Fibroblast of skin of right biceps (primary cell): ENCODE measurements at places on chromosomes 7 and 10.

DNA sequence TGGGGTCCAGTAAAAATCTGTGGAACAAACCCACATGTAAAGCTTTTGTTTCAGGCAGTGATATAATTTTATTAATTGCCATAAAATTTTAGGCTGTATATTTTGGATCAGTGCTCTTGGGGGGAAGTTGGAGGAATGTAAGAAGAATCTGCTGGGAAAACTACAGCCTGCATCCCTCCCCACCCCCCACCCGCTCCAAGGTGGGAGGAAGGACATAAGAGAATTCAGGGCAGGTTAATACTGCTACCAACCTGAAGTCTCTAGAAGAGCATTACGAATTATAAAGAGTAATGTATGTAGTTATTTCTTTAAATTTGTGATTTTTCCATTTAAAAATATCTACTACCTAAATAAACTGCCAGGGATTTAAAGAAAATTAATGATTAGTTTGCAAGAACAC lies 47.2 kb upstream of the GPR37 start:
- no peak for DNase-seq

DNA sequence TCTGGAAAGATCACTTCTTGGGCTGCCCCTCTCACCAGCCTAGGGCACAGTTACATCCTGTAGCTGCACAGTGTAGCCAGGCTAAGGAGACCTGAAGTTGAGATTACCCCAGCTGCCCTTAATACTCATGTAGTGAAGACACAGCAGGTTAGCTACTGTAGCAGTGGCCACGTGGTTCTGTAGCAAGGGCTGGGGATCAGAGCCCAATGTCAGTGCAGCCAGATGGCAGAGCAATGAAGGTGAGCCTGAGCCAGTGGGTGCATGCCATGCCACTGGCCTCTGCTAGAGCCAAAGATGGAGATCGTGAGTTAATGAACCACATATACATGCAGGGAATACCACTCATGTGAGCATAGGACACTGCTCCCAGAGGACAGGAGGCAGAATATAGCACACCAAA lies 15.5 kb downstream of the AMPH start:
- DNase-seq: no peak

DNA sequence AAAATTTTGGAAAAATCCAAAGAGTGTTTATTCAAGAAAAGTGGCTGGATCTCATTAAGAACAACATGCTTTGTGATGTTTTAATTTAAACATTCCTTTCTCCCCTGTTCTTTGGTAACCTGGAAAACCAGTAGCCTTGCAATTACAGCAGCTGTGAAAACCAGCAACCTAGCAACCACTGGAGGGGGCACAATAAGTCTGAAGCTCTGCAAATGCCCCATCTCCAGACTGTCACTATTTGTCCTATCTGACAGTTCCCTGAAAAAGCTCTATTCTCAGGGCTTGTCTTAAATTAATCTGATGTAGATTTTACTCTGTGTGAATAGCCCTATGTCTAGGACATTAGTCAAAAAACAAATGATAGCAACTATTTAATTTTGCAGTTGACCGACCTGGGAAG lies 137.6 kb upstream of the THSD7A start:
- no peak for DNase-seq

DNA sequence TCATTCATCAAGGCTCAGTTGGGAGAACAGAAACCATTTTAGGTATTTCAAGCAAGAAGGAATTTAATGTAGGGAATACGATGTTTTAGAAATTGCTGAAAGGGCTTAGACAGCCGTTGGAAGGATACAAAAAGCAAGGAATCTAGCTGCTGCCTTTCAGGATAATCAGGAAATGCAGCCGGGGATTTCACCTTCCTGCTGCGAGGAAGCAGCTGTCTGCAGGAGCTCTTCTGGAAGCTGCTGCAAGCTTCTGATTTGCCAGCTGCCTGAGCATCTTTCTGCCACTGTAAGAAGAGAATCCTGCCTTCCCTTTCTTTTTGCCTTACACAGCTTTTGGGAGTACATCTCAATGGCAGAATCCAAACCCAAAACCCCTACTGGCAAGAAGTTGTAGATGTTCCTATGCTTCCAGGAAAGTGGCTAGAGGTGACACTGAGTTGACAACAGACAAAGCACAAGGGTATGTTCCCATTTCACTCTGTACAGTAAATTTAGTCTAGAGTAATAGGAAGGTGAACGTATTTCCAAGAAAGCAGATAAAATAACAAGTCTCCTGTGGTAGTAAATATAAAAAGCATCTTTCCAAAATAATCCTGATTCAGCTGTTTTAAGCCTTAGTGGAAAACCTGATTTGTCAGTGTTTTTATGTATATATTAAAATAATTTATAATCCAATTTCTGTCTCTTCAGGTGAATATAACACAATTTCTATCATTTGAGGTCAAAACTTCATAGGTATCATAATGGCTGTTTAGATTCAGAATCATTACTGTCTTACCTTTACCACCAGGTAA lies 148.4 kb upstream of the LRGUK start:
- DNase-seq: no peak

DNA sequence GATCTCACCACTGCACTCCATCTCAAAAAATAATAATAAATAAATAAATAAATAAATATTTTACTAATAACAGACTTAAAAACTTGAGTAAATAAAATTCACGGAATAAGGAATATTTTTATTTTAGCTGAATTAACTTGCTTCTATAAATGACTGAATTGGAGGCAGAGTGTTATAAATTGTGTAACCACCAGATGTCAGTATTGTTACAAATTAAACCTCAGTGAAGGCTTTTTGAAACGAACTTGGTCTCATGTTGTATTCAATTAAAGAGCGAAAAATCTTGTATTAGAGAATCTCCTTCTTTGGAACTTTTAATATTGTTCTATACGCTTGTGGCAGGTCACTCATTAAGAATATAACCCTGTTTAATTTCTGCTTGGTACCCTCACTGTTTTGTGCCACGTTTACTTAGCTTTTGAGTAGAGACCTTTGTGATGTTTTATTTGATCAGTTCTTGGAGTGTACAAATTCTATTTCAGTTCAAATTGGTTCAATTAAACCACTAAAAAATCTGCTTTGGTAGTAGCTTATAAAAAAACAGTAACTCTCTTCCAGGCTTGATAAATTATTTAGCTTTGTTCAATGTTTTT lies 45.6 kb upstream of the SCIN start:
- DNase-seq: peak; percentile 51

- DNase-seq: peak; percentile 22
These were observed 198.3 kb downstream of the PRKG1 start for GRCh38 chr10:51272555-51272954.

- DNase-seq: no peak
These were observed 135.4 kb upstream of the RSU1 start for GRCh38 chr10:16952610-16953009.

DNA sequence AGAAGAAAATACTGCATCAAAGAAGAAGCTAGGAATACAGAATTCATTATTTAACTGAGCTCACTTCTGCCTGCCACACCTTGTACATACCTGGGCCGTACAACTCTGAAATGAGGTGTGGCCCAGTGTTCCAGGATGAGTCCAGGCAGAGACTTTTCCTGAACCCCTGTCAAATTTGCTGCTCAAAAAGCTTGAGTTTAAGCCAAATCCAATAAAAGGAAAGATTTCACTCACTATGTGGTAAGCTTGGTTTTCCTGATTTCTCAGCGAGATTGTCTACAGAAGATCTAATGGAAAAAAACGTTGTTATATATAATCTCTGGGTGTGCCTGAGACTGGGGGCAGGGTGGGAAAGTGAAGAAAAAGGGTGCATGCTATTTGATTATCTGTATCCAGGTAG lies 72.1 kb upstream of the EGFR start:
- no peak for DNase-seq

DNA sequence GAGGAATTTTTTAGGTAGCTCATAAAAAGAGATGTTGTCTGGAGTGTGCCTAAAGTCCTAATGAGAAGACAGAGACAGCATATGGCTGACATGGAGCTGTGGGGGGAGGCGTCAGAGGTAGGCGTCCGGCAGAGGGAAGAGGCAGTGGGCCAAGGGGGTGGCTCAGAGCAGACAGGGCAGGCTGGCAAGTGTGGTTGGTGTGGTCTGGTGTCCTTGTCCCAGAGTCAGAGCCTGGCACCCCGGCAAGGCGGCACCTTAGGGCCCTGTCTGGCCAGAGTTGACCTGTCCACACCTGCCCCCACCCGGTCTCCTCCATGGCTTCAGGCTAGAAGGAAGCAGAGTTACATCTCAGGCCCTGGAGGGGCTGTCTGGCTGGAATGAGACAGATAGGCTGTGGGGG lies 220.3 kb upstream of the ZNF32 start:
- no peak for DNase-seq

DNA sequence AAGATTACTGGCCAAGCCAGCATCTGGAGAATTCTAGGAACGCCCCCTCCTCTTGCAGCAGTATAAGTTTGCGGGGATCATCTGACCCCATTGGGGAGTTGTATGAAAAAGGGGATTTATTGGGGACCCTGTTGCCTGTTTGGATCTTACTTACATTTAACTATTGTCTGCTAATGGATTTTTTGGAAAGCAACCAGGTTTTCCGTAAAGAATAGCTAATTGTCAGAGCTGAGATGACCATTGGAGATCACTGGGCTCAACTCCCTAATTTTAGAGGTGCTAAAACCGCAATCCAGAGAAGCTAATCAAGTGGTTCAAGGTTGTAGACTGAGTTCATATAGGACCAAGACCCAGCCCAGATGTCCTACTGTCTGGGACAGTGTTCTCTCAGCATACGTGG lies 38.8 kb downstream of the HTRA1 start:
- DNase-seq: no peak

DNA sequence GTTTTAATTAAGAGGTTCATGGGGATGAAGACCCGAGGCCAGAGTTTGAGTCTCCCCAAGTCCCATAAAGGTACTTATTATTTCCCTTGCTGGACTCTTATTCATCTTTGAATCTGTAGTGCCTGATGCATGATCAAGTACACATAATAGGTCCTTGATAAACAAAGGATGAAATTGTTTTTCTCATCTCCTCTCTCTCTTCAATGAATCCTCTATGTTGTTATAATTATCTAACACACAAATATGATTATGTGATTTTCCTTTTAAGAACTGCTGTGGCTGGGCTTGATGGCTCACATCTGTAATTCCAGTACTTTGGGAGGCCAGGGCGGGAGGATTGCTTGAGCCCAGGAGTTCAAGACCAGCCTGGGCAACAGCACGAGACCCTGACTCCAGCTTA lies 117.7 kb downstream of the BAMBI start:
- DNase-seq: no peak

- peak; percentile 43 for DNase-seq
These were observed 191.7 kb upstream of the IMMP2L start for GRCh38 chr7:111753968-111754367.

GRCh38 chr7:94266238-94266644 lies 128.5 kb upstream of the COL1A2 start:
- peak; percentile 56 for DNase-seq

DNA sequence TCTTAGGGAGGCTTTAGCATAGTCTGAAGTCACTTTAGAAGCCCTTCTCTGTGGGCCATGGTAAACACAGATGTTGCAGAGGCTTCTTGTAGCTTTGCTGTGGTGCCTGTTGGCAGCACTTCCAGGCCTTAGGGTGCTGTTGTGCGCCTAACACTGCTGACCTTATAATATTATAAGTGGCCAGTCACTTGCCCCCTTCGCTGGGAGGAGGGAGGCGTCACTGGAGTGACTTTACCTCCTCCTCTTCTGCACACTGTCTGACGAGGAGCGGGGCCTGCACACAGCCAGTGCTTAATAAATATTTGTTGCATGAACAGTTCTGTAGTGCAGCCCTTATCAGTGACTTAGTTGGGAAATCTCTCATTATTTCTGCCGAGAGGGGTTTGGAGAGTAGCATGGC lies 63.3 kb downstream of the WDR37 start:
- no peak for DNase-seq

GRCh38 chr7:135208102-135208793 lies 3.1 kb downstream of the WDR91 start:
- DNase-seq: no peak

- peak; percentile 81 for DNase-seq
These were observed 6.6 kb downstream of the C10orf90 start for GRCh38 chr10:126663880-126664279.

GRCh38 chr10:21421016-21421415 lies 104.5 kb downstream of the SKIDA1 start:
- no peak for DNase-seq

GRCh38 chr10:117537436-117537903 lies 5.1 kb upstream of the EMX2 start:
- peak; percentile 68 for DNase-seq

DNA sequence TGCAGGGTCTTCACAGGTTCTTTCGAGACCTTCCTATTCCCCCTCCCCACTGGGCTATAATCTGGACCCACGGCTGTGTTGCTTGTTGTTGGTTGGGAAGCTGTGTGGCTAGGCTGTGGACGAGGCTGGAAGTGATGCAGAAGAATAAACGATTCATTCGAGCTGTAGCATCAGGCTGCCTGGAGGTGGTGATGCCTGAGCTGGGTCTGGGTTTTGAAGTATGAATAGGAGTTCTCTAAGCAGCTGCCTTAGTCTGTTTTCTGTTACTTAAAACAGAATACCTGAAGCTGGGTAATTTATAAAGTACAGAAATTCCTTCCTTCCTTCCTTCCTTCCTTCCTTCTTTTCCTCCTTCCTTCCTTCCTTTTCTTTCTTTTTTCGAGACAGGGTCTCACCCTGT lies 126.5 kb upstream of the ZEB1 start:
- DNase-seq: no peak

- DNase-seq: peak; percentile 78
These were observed 183.0 kb upstream of the ANK3 start for GRCh38 chr10:60572511-60573194.

DNA sequence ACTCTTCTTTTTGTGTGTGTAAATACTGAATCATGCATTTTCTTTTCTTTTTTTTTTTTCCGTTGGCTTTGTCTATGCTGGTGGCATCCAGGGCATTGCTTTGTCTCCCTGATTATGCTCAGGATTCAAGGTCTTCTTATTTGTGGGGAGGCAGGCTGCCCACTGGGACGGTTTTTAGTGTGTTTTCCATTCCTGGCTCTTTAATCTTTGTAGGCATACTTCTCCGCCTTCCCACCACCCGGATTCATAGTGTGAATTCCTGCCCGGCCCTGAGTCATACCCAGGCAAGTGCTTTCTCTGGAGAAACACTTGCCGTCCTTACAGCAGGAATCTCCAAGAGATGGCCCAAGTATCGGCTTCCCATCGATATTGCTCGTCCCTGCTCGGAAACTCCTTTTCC lies 5.2 kb downstream of the ZNF655 start:
- DNase-seq: peak; percentile 81

GRCh38 chr10:9010093-9010492 lies 955.6 kb downstream of the GATA3 start:
- DNase-seq: no peak

DNA sequence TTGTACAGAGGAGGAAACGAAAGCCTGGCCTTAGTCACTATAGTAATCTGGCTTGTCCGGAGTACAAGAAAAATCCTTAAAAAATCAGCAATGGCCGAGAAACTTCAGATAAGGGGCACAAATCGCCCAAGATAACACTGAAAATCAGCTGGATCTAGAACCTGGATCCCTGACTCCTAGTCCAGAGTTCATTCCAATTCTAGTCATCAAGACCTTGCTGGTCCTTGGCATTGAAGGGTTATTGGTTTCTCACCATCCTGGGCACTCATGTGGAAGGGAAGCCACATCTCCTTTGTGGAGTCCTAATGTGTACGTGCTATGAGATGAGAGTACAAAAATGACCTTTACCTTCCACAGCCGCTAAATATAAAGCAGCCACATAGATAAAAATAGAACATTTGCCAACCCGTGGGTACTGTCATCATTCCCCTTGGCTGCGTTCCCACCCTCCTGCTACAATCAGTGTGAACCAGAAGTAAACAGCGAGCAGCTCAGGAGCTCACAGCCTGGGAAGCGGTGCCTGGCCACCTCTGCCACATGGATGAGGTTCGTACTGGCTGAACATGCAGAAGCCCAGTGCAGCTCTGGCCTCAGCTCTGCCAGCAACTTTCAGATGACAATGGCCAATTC lies 116.0 kb upstream of the PDLIM1 start:
- DNase-seq: no peak
